ENCODE measurements at places on chromosomes 12 and 14. TPM values are rescaled to one million over a fixed set of nuclear protein-coding genes. Genes with fewer than 3 reads are reported as not detected.

DNA sequence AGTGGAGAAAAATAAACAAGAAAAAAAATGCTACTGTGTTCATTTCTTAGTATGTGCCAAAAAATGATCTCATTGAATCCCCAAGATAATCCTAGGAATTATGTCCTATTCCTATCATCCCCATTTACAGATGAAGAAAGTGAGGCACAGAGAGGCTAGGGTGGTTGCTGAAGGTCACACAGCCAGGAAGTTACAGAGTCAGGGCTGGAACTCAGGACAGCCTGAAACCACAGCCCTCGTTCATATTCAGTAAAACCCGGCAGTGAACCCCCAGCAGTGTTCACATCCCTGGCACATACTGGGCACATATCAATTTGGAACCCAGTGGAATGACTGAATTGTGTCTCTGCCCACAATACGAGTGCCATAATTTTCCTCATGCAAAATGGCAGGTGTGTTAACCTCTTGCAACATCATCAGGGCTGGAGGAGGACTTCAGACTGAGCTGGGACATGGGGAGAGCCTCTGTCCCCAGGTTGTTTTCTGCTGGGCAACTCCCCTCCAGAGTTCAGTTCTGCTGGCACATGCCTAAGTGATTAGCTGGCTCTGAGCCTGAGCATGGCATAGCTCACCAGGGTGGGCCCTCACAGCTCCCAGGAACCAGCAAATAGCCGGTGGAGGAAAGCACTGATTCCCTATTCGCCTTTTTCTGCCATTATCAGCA lies 2.0 kb upstream of the PPP1CC start:
- DNase-seq = peak; percentile 43

DNA sequence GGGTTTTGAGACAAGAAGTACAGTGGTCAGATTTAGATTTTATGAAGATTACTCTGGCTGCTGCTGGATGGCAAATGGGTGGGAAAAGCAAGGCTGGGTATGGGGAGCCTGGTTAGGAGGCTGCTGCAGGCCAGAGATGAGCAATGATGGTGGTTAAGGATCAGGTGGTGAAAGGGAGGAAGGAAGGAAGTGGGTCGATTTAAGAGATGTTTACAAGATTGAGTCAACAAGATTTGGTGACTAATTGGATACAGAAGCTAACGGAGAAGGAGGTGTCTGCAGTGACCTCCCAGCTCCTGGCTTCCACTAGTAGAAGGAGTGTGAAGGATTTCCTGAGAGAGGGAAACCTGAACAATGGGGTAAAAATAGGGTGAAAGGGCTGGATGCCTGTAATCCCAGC lies 18.7 kb downstream of the NOS1 start:
- DNase-seq = peak; percentile 72

Gene MYL2
- total RNA-seq = not detected

Gene LRP6
- total RNA-seq = 24.9 TPM

All from MCF 10A (cell line).